Dermis microvascular lymphatic vessel endothelial cell (primary cell): ENCODE measurements at places on chromosomes 2 and 18. TPM values are rescaled to one million over a fixed set of nuclear protein-coding genes. Genes with fewer than 3 reads are reported as not detected.

The HOXD13 gene
- total RNA-seq: under 0.01 TPM in 1 of 2 replicates, not detected in the other

The FHL2 gene
- 21.3 and 33.0 TPM in 2 replicates for total RNA-seq

The CNDP1 gene
- total RNA-seq: not detected in 2 replicates

The OSBPL1A gene
- 10.8 and 13.9 TPM in 2 replicates for total RNA-seq

The CERKL gene
- total RNA-seq: not detected in 2 replicates

The ATG16L1 gene
- 23.7 and 26.6 TPM in 2 replicates for total RNA-seq

The SCTR gene
- total RNA-seq: not detected in 2 replicates

The STAMBP gene
- total RNA-seq: 10.9 and 15.3 TPM in 2 replicates

The ATF2 gene
- 37.6 and 41.1 TPM in 2 replicates for total RNA-seq

- DNase-seq: no peak
Observed at GRCh38 chr2:196475611-196476010, 163.9 kb upstream of the CCDC150 start.

DNA sequence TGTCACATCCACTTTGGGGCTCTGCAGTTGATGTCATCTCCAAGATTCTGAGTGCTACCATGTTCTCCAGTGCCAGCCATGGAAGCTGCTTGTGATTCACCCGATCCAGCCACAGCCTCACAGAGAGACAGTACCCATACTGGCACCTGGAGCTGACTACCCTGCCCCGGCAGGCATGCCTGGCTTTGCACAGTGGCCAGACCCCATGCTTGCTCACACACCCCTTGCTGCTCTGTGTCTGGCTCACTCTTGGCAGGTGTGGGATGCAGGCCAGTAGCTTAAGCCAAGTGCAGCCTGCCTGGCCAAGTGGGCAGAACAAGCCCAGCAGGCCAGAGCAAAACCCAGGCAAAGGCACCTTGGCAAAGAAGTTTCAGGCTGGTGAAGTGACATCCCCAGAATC lies 828.4 kb upstream of the VRK2 start:
- no peak for DNase-seq

GRCh38 chr2:212173331-212173730 lies 365.3 kb downstream of the ERBB4 start:
- DNase-seq: peak; percentile 68

GRCh38 chr2:213678437-213679218 lies 394.4 kb downstream of the SPAG16 start:
- no peak for DNase-seq

- no peak for DNase-seq
Observed at GRCh38 chr2:38907743-38908562, 18.3 kb downstream of the ARHGEF33 start.

- DNase-seq: no peak
Observed at GRCh38 chr2:64646007-64646880, 7.5 kb downstream of the SERTAD2 start.

GRCh38 chr2:233802132-233802815 lies 24.1 kb downstream of the MROH2A start:
- no peak for DNase-seq

DNA sequence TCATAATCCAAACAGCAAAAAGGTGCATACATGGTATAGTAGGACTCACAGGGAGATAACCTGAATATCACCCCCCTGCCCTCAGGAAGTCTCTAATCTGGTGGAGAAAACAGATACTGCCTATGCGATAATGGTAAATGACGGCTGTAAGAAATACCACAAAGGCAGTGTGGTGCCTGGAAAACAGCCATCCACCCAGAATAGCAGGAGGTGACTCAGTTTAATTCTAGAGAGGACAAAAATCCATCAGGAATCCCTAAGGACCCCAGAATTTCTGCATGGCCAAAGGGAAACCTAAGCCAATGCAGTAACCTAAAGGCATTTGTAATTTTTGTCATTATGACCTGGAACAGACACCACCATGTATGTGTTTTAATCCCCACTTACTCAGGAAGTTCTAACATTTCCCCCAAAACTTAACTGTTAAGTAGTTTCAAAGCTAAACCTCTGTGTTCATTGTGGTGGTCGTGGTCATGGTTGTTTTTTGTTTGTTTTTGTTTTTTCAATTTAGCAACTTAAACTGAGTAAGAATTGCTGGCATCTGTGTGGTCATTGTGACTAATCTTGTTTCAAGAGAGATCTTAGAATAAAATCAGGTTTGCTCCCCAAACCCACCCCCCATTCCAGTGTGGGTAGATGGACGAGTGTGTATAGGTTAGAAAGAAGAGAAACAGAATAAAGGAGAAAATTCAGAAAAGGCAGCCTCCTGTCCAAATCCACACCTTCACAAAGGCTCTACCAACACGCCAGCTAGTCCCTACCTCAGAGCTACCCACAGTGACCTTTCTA lies 121.5 kb upstream of the CDCA7 start:
- no peak for DNase-seq

- no peak for DNase-seq
Observed at GRCh38 chr18:8713691-8714090, 8.3 kb downstream of the MTCL1 start.

DNA sequence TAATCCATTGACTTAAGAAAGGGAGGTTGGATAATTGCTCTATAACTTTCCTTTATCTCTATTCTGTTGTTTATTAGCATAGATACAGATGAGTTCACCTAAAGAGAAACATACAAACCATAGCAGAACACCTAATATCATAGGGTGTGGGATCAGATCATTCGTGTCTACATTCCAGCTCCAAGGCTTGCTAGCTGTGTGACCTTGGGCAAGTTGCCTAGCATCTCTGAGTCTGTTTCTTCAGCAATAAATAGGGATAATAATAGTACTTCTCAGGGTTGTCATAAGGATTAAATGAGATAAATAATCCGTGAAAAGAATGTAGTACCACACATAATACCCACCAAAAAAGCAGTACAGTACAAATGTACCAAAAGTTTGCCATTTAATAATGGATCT lies 126.2 kb downstream of the PLB1 start:
- DNase-seq: no peak

- no peak for DNase-seq
Observed at GRCh38 chr2:71043531-71044407, 24.7 kb upstream of the NAGK start.

DNA sequence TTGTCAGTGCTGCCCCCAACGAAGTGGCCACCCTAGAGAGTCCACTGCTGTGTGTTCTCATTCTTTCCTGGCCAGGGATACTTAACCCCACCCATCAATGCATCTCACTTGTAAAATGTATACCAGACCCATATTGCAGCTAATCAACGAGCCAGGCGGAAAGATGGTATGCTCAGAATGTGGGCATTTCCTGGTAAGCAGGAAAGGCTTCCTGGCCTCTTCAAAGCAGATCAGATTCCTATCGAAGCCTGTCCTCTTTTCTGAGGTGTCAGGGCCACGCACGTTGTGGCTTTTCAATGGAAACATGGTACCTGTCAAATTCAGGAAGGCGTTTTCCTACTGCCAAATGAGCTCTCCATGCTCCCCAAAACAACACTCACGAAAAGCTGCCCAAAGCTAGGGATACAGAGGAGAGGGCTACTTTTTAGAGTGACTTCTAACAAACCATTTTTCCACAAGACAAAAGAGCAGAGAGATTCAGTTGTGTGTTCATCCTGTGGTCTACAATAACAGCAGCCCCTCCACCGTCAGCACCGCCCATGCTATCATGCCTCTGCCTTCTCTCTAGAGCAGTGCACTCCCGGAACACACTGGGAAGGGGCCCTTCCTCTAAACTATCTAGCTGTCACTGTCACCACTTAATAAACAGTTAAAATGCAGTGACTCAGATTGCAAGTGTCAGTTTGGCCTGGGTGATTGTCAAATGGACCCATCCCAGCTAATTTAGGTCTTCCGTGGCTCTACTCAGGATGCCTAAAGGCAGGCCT lies 535.1 kb downstream of the RNF144A start:
- no peak for DNase-seq

- no peak for DNase-seq
Observed at GRCh38 chr2:178568227-178568626, 88.0 kb downstream of the PLEKHA3 start.

DNA sequence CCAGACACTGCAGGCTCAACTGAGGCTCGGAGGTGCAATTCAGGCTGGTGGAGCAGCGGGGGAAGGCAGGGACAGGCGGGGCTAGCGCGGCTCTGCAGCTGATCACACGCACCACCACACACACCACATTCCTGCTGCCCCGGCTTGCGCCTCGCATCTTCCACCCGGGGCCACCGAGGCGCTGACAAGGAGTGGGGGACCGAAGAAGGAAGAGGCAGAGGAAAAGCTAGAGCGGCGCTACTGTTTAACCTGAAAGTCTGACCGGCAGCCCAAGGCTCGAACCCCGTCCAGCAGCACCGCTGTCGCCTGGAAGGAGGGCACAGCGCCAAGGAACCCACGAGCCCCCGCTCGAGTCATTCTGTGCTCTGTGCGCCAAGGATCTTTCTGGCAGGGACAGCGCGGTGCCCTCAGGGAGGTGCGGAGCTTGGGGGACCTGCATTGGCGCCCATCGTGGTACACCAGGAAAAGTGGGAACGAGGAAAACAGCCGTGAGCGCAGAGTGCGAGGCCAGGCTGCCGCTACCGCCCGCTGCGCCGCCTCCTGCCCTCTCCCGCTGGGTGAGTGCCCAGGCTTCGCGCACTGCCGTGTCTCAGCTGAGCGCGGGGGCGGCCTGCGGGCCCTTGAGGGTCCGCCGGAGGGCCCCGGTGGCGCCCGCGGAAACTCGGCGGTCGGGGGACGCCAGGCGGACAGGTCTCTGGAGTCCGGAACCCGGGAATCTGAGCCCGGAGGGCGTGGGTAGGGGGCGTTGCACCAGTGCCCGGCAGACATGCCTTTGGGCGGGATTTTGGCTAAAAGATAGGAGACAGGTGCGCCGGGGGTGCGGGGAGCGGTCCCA lies 860 bp upstream of the KCNJ3 start:
- no peak for DNase-seq

DNA sequence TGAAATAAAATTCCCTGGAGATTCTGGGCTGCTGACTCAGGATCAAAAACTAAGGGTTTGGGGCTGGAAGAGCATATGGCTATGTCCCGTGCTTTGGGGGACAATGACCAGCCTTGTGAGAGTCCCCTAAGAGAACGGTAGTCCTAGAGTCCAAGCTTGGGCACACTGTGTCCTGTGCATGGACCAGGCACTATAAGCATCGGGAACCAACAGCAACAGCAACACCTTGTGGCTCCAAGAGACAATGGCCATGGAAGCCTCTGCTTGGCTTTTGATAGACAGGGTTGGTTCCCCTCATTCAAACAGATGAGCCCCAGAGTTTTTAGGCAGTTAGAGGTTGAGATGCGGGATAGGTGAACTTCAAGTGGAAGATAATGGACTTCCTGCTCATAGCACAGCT lies 294.4 kb upstream of the CHAC2 start:
- DNase-seq: no peak

- DNase-seq: no peak
Observed at GRCh38 chr2:102366406-102367112, 11.0 kb downstream of the IL18R1 start.
